ENCODE measurements at places on chromosomes 13 and 19.

GRCh38 chr19:47509170-47509847 lies 5.6 kb downstream of the NAPA start:
- DNase-seq: no peak

DNA sequence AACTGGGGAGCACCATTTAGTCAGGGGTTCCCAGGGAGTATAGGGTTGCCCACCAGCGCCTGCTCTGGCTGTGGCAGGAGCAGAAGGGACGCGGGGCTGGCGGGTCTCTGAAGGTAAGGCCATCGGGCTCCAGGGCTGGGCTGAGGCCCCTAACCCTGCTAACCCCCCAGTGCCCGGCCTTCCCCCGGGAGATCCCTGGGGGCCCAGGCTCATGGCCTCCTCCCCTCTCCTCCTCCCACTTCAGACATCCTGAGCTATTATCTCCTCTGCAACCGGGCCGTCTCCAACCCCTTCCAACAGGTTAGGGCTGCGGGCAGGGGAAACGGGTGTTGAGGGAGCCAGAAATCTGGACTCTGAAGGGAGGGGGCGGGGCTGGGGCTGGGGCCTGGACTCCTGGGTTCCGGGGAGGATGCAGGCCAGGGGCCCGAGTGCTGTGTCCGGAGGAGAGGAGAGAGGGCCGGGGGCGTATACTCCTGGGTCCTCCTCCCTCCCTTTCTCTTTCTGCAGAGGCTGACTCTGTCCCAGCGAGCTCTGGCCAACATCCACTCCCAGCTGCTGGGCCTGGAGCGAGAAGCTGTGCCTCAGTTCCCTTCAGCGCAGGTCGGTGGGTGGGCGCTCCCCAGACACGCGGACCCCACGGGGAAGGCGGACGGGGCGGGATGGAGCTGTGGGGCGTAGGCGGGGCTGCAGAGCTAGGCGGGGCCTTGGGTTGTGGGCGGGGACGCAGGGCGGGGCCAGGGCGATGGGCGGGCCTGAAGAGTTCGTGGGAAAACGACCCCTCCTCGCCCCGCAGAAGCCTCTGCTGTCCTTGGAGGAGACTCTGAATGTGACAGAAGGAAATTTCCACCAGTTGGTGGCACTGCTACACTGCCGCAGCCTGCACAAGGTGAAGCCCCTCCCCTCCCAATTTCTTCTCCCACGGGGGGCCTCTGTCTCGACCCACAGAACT lies 15.3 kb downstream of the TTYH1 start:
- peak; percentile 12 for DNase-seq

DNA sequence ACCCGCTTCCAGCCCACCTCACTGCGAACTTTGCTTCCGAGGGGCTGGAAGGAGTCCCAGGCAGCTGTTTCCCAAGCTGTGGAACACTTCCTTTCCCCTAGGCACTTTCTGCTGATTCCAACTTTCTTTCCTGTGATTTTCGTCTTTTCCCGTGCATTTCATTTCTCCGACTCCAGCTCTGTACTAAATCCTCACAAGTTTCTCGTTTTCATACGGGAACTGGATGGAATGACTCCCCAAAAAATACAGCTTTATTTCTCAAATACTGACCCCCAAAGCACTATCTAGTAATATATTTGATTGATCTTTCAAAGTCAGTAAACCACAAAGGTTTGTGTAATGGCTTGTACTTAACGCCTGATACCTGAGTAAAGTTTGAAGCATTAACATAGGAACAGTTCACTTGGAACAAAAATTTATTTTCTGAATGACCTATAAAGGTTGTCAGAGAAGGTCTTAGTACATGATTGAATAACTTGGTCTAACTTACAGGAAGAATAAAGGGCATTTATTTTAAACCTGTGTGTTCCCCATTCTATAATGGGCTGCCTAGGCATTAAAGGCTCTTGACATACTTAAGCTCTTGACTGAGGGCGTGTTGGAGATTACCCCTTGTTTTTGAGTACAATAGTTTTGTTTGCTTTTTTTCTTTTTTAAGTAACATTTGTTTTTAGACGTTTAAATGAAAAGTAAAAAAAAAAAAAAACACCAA lies 1.3 kb upstream of the PCDH9 start:
- DNase-seq: no peak

DNA sequence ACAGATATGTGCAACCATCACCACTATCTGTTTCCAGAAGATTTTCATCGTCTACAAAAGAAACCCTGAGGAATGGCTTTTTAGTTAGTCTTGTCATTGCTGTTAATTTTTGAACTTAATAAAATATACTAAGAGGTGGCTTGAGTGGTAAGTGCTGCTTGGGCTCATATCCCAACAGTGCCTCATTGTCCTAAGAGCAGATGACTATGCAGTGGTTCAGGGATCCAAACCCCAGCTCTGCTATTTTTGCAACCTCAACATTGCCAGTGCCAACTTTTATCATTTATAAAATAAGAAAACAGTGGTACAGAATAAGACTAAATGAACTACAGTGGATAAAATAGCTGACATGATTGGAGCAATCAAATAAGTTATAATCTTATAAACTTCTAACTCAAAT lies 123.2 kb upstream of the SLC7A1 start:
- no peak for DNase-seq

DNA sequence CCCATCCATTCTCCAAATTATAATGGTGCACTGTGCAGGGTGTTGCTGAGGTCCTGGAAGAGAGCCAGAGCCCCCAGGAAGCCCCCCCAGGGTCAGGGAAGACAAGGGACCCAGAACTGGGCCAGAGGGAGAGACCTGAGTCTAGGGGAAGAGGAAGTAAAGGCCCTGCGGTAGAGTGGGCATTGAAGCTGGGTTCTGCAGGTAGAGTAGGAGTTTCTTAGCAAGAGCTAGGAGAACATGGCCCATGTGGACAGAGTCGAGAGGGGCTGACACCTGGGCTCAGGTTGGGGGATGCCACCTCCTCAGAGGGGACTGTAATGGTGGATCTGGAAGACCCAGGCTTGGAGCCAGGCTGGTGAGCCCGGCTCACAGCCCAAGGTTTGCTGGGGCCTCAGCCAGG lies 17.0 kb upstream of the ONECUT3 start:
- no peak for DNase-seq

DNA sequence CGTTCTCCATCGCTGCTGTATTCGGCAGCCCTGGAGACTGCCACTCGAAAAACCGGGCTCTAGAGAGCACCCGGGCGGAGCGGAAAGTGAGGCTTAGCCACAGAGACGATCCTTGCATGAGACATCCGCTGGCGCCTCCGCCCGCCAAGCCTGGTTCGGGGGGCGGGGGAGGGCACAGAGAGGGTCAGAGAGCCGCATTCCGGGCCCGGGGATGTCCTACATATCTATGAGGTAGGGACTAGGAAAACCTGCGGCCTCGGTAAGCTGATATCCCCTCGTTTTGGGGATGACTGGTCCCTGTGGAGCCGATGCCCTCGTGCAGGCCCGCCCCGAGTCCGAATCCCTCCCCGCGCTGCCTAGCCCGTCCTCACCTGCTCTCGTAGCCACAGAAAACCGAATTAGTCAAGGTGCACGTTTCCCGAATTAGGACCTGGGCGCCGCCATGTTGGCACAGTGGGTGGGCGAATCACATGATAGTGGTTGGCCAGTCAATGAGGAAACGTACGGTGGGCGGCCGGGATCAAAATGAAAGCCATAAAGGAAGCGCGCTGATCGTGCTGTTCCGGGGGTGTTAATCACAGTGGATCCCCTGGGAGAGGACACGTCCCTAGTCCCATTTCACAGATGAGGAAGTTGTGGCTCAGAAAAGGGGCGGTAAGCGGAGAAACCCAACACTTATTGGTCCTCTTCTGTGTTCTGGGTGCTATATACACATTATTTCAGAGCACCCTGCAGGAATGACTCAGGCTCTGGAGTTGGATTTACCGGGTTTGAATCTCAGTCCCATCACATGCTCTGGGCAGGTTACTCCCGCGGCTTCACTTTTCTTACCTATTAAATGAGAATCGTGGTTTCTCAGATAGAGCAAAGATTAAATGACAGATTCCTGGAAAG lies at the start of gene TRMT1:
Gene TRMT1, minus strand, starts transcription at position 459 of the 894 bp plus-strand sequence. Its CDS starts 341 bp downstream, at position 118.
- peak; percentile 80 for DNase-seq

- no peak for DNase-seq
These were observed 355.8 kb downstream of the MYO16 start for GRCh38 chr13:108985166-108985565.

GRCh38 chr19:30966486-30966885 lies 382.8 kb downstream of the TSHZ3 start:
- DNase-seq: no peak

- DNase-seq: no peak
These were observed 25.2 kb upstream of the HIF3A start for GRCh38 chr19:46271481-46272197.

GRCh38 chr19:9531933-9532332 lies 6.5 kb downstream of the ZNF426 start:
- DNase-seq: no peak

GRCh38 chr13:80149736-80150135 lies 191.2 kb downstream of the SPRY2 start:
- no peak for DNase-seq

- DNase-seq: no peak
These were observed 36.7 kb downstream of the KCTD12 start for GRCh38 chr13:76849493-76849892.

DNA sequence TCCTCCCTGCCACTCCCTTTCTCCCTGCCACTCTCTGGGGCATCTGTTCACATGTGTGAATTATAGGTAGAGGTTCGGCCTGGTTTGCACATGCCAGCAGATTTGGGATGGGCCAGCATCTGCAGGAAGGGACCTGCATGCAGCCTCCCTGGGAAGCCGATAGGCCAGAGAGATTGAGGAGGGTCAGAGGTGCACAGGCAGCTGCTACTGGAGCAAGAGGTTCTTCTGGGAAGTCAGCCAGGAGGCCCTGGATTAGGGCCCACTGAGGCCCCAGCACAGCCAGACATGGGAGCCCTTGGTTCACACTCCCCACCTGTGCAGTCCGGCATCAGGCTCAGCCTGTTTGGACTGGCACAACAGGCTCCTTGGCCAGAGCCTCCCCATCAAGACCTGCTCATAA lies 12.1 kb downstream of the TUBA3C start:
- no peak for DNase-seq

GRCh38 chr13:37192956-37193355 lies 87.5 kb upstream of the CSNK1A1L start:
- DNase-seq: no peak

DNA sequence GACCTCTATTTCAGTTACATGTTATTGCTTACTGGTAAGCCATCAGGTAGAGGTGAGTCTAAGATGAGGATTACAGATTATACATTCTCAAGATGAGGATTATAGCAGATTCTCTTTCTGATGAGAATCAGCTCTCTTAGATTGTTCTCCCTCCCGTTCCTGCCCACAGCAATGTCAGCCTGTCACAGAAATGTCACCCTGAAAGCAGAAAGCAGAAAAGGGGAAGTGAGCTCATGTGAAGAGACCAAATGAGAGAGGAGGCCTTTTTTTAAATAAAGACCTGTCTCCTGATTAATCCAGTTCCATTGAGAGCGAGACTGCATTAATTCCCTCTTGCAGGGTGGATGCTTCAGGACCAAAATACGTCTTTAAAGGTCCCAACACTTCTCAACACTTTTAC lies 445.6 kb downstream of the KCTD12 start:
- DNase-seq: no peak

DNA sequence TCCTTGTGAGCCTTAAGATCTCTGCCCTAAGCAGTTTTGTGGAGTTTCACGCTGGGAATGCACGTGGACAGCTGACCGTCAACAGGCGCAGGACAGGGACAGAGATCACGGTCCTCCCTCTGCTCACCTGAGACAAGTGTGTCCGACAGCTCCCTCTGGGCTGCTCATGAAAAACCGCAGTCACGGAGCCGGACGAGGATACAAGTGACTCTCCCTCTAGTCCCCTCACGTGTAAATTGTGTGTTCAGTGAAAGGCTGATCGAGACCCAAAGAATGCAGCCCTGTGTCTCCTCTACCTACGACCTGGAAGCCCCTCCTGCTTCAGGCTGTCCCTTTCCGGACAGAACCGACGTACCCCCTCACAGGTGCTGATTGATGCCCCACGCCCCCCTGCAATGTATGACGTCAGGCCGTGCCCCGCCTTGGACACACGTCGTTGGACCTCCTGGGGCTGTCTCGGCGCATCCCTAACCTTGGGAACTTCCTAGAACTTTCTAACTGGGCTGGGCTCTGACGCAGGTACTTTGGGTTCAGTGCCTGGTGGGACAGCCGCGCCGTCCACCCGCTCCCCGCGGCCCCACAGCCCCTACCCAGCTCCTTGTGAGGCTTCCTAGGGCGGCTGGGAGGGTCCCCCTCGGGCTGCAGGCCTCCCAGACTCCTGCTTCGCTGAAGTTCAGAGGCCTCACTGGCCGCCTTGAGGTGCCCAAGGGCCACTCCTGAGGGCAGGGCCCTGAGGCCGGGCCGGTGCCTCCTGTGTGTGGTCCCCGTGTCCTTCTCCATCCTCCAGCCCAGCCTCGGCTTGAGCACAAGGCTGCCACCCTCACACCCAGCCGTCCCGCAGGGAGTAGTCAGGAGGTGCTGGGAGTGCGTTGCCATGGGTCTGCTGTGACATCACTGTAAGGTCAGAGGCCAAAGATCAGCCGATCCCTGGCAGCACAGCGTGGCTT lies at the start of gene C13orf46:
Gene C13orf46, minus strand, starts transcription at position 859 of the 947 bp plus-strand sequence. Its CDS starts 79 bp downstream, at position 780.
- DNase-seq: no peak

DNA sequence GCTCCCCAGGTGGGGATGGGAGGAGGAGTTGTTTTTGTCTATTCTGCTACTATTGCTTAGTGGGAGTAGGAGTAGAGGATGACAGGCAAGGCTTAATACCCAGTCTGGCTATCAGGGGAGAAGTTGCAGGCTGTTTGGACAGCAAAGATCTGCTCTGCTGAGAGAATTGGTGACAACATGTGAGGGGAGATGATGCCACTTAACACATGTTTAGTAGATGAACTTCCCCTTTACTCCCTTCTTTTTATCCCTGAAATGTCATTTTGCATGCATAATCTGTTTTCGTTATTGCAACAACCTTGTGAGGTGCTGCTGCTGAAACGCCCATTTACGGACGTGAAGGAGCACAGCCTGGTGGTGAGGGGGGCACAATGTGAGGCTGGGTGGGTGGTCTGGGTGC lies 3.0 kb upstream of the CYP4F12 start:
- DNase-seq: no peak

GRCh38 chr13:59842507-59842906 lies 321.2 kb downstream of the DIAPH3 start:
- DNase-seq: no peak

DNA sequence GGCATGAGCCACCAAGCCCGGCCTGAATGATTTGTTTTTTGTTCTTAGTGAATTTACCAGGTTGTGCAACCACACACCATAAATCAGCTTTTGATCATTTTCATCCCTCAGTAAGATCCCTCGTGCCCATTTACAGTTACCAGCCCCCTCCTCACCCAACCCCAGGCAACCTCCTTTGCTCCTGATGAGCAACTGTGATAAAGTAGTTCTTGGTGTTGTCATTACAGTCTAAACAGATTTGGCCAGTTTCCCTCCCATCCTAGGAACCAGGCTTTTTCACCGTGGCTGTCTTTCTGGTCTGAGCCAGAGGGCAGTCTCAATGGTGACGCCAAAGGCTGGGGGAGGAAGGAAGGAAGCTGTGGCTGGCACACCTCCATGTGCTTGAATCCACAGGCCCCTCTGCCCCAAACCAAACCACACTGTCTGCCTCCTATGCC lies 61.2 kb upstream of the WDFY2 start:
- no peak for DNase-seq

GRCh38 chr13:44368062-44368591 lies 5.5 kb upstream of the SERP2 start:
- no peak for DNase-seq

Measured in activated T-helper 1 cell treated with anti-CD3 and anti-CD28 coated beads, Interleukin-2, amount 50 U/mL, for 16 hours (primary cell).